ENCODE measurements at places on chromosomes 11 and 22.
A peak's percentile ranks its signal among the peaks of the same experiment; 100 is the strongest.

DNA sequence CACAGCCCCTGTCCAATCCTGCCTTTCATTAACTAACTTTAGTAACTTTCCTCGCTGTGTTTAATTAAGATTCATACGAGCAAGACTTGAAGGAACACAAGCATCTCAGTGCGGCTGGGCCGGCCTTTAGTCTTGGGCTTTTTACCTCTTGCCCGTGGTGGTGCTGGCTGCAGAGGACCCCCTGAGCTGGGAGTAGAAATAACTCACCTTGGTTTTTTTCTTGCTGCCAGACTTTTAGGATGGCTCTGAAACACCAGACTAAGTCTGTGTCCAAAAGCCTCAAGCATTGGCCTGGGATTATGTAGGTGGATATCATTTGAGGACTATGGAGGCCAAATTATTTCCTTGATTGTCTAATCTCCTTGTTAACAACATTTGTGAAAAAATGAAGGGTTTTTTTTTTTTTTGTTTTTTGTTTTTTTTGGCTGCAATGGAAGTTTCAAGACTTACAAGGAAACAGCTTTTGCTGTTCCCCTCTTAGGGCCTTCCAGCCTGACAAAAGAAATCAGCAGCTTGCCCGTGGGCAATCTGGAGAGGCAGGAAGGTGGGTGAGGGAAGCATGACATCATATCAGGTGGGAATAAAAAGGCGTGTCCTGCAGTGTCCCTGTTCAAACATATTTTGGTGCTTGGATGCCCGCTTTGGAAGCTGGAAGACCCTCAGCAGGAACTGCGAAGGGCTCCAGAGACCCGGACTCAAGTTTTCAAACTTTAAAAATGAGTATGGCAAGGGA is 44.0 kb downstream of the SMIM38 start:
- DNase-seq = no peak

DNA sequence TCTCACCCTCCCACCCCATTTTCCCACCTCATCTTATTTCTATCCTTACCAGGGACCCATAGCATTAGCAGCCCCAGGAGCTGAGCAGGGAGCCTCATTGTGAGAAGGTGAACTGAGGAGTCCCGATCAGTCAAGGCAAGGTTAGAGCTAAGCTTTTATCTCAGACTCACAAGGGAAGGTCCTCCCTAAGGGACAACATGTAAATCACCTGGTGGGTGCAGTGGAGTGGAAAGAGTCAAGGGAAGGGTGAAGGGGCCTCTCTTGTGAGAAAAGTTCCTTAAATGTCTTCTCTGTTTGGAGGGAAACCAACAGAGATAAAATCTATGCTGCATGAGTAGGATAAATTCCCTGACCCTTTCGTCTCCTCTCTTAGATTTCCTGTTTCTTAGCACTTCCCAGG is 85.9 kb downstream of the GAB4 start:
- DNase-seq = no peak

DNA sequence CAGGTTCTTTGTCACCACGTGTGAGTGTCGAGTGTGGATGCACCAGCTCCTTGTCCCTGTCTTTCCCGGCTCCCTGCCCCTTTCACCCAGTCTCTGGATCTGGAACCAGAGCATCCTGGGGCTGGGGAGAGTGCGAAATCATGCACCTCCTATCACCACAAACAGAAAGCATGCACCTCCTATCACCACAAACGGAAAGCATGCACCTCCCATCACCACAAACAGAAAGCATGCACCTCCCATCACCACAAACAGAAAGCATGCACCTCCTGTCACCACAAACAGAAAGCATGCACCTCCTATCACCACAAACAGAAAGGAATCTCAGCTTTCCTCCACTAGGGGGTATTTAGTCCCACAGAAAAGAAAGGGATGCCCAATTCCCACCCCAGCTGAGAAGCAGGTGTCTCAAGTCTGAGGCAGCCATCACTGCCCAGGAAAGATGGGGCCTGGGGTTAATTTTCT is 5.9 kb upstream of the GLB1L3 start:
- DNase-seq = no peak

GRCh38 chr22:41762980-41763779 is 37.3 kb upstream of the CCDC134 start:
- DNase-seq = no peak

DNA sequence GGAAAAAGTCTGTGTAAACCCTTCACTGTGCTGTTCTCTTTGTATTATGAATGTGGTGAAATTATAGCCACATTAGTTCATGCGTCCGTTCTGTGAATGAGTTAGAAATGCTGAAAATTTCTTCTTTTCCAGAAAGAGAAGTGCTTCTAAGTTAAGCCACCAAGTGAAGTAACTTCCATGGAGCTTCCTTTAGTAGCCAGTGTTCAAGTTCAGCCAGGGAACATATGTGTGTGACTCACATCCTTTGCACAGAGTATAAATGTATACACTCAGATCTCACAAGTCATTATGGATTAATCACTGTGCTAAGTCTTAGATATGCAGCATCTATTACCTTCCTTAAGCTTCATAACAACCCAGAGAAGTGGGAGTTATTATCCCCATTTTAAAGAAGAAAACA is 3.1 kb upstream of the MMP8 start:
- peak; percentile 9 for DNase-seq

- DNase-seq = no peak
Observed at GRCh38 chr22:26865021-26865420, 207.6 kb downstream of the MIAT start.

- no peak for DNase-seq
Observed at GRCh38 chr11:33737362-33737821, 1.2 kb upstream of the CD59 start.

DNA sequence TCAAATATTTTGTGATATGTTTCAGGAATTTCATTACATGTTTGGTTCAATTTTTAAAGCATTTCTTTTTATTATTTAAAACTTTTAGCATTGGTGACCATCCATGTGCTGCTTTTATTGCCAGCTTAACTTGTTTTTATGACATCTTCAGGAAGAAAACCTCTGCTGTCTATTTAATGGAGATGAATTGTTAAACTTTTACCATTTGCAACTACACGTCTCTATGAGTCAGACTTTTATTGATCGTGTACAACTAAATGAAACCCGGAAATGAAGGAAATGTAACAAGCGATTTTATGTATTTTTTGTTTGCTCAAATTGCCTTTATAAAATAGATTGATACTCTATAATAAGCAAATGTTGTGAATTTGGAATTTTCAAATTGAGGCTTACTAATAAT is 113.0 kb downstream of the PTPRJ start:
- no peak for DNase-seq

- no peak for DNase-seq
Observed at GRCh38 chr22:19173047-19174035, 5.2 kb downstream of the SLC25A1 start.

DNA sequence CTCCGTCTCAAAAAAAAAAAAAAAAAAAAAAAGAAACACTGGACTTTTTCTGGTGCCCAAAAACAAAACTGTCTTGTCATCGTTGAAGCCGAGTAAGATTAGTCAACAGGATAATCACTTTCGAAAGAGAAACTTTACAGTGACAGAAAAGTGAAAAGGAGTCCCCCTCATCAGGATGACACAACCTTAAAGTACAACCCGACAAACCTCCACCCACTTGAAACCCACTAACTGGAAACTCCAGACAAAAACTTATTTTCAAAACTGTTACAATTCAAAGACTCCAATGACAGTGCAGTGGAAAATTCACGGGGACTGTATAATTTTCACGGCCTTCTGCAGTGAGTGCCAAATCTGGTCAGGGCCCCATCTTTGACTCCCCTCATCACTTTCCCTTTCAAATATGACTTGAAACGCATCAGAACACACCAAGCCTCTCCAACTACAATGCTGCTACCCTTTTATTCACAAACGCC is 1.3 kb downstream of the DENND5A start:
- no peak for DNase-seq

- no peak for DNase-seq
Observed at GRCh38 chr22:26492220-26492619, 8.5 kb downstream of the SRRD start.

GRCh38 chr22:33835265-33835664 is 85.0 kb downstream of the LARGE1 start:
- DNase-seq = no peak

- DNase-seq = no peak
Observed at GRCh38 chr11:980438-981357, 55.0 kb downstream of the AP2A2 start.

- no peak for DNase-seq
Observed at GRCh38 chr22:17012267-17012666, 4.2 kb upstream of the GAB4 start.

DNA sequence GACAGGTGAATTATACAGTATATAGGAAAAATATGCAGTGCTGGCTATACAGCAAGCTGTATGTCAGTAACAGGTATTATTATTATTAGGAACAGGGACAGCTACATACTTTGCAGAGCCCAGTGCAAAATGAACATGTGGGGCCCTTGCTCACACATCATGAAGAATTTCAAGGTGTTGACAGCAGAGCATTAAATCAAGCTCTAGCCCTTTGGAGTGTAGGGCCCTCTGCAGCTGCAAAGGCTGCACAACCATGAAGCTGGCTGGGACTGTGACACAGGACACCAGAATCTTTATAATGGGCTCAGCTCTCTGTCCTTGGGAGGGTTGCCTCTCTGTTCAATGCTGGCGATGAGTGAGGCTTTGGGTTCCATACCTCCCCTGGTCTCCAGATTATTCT is 44.9 kb upstream of the DAGLA start:
- no peak for DNase-seq

- DNase-seq = peak; percentile 84
Observed at GRCh38 chr11:235997-236773, at the start of gene SIRT3. Gene SIRT3, minus strand, starts transcription at chr11:236342. Its CDS starts 14 bp downstream, at chr11:236328.

- no peak for DNase-seq
Observed at GRCh38 chr11:133621611-133622010, 89.3 kb upstream of the OPCML start.

- no peak for DNase-seq
Observed at GRCh38 chr22:35373781-35374180, 7.1 kb upstream of the HMOX1 start.

- DNase-seq = no peak
Observed at GRCh38 chr11:19808076-19808911, 95.7 kb downstream of the NAV2 start.

GRCh38 chr11:32225571-32226285 is 134.9 kb downstream of the RCN1 start:
- DNase-seq = no peak

DNA sequence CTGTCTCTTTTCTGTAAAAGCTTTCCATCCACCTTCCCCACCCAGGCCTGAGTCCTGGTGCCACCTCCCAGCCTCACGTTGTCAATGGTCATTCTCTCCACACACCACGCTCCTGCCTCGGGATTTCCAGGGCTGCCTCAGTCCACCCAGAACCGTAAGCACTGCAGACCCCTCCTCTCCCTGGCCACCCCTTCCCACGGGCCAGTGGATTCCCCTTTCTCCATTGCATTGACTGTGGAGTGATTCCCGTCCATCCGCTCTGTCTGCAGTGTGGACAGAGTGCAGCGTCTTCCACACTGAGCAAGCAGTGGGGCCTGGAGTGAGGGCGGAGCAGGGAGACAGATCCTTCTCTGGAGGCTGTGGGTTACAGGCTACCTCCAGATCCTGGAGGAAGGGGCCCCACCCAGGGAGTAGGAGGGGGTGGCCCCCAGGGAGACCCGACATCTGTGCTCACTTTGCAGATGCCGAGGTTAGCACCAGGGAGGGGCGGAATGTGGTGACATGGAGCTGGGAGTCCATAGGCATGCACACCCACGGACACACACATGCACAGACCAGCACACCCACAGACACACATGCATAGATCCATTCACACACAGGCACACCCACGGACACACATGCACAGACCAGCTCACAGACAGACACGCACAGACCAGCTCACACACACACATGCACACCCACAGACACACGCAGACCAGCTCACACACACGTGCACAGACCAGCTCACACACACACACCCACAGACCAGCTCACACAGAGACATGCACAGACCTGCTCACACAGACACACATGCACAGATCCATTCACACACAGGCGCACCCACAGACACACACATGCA is 109.6 kb upstream of the B3GAT1 start:
- no peak for DNase-seq

DNA sequence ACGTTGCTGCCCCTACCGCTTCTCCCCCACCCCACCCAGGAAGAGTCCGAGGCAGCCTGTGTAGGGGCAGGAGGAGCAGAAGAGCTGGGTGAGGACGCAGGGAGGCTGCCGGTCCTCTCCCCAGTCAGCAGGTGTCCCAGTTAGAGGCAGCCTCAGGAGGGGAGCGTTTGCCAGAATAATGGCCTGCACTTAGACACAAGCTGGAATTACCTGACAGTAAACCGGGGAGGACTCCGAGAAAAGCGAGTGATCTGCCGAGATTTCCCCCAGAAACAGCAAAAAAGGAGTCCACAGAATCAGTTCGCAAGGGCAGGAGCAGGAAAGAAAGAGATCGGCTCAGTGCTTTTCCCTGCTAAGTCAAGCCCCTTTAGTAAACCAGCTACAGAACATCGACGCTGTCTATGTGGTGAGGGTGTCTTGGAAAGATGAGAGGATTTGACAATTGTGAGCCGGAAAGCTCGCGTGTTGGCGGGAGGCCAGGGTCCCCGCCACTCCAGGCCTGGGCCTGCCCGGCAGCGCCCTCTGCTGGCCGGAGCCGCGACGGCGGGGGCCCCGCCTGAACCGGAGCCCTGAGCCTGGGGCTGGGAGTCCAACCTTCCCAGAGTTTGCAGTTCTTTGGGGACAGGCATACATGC is 17.7 kb upstream of the THRSP start:
- DNase-seq = peak; percentile 62

- no peak for DNase-seq
Observed at GRCh38 chr22:49460592-49461281, 366.9 kb downstream of the BRD1 start.

DNA sequence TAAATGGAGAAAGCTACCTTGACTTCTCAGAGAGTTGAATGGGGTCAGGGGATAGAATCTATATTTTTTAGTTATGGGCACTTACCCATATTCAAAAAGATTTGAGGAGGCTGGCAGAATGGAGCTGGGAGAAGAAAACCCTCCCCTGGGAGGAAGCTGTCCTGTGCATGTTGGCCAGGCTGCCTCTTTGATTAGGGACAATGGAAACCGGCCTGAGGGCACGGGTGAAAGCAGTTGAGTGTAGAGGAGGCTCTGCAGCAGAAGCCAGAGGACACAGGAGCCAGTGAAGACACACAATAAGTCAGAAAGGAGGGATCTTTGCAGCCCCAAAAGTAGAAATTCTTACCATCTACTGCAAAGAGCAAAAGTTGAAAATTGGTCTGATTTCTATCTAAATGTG is 66.6 kb upstream of the B3GAT1 start:
- no peak for DNase-seq

DNA sequence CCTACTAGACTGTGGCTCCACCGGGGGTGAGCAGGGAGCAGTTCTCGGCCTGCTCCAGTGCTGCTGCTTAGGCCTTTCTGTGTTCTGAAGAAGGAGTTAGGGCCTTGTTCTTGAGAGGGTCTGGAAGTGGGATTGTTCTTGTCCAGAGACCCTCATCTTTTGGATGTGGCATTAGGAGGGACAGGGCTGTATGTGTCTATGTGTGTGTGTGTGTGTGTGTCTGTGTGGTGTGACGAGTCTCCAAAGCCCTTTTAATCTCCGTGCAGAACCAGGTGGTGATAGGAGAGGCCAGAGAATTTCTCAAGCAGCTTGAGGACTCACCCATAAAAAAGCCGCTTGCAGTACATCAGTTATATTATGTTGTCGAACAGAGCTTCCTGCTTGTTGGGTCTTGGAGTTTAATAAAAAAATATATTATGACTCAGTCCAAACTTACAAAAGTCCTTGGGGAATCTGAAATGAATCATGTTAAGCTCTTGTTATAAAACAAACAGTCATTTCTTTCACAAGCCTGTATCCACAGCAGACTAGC is 196.5 kb downstream of the TENM4 start:
- DNase-seq = peak; percentile 97

- DNase-seq = no peak
Observed at GRCh38 chr11:124835918-124836317, 29.3 kb upstream of the ROBO3 start.
